Left renal pelvis (tissue), 4 donors: ENCODE measurements at places on chromosomes 7 and 10. TPM values are rescaled to one million over a fixed set of nuclear protein-coding genes. Genes with fewer than 3 reads are reported as not detected.

The OPALIN gene
- polyA plus RNA-seq, result not detected

The CPA1 gene
- polyA plus RNA-seq, result 2.2 TPM

The CLDN4 gene
- 111 TPM for polyA plus RNA-seq

The LLCFC1 gene
- 0.99 TPM for polyA plus RNA-seq

The NUDT13 gene
- 5.4 TPM for polyA plus RNA-seq

The CASP2 gene
- polyA plus RNA-seq, result 60.1 TPM

The SLC29A4 gene
- 26.7 TPM for polyA plus RNA-seq

The HOXA4 gene
- 23.2 TPM for polyA plus RNA-seq

The BTBD16 gene
- polyA plus RNA-seq, result 1.0 TPM

The HKDC1 gene
- polyA plus RNA-seq, result 14.7 TPM

The INSYN2A gene
- polyA plus RNA-seq, result 3.6 TPM

The NANOS1 gene
- 3.5 TPM for polyA plus RNA-seq

The BAG3 gene
- 30.3 TPM for polyA plus RNA-seq

The ICA1 gene
- polyA plus RNA-seq, result 33.3 TPM

The WNT2 gene
- polyA plus RNA-seq, result 1.2 TPM
